ENCODE measurements at places on chromosomes 7 and 10.

- DNase-seq: no peak
These were observed 7.5 kb downstream of the FAM131B start for GRCh38 chr7:143354965-143355364.

DNA sequence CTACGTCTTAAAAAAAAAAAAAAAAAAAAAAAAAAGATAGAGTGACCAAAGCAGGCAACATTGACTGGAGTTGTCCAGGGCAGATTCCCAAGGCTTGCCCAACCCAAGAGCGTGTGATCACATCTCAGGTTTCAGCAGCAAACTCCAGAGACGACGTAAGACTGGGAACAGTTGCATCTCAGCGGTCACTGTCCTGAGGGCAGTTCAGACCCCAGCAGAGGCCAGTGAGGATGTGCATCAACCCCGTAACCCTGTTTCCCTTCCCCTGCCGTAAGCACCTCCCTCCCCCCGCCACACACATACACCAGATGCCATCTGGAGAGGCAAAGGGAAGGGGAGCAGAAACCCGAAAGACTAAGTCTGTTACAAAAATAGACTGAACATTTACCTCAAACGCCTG is 19.3 kb upstream of the TOMM7 start:
- no peak for DNase-seq

- no peak for DNase-seq
These were observed 20.0 kb upstream of the DRGX start for GRCh38 chr10:49415846-49416245.

GRCh38 chr10:70106958-70107791 is 25.4 kb downstream of the AIFM2 start:
- DNase-seq: no peak

GRCh38 chr7:99032928-99033327 is 111.0 kb downstream of the SMURF1 start:
- no peak for DNase-seq

DNA sequence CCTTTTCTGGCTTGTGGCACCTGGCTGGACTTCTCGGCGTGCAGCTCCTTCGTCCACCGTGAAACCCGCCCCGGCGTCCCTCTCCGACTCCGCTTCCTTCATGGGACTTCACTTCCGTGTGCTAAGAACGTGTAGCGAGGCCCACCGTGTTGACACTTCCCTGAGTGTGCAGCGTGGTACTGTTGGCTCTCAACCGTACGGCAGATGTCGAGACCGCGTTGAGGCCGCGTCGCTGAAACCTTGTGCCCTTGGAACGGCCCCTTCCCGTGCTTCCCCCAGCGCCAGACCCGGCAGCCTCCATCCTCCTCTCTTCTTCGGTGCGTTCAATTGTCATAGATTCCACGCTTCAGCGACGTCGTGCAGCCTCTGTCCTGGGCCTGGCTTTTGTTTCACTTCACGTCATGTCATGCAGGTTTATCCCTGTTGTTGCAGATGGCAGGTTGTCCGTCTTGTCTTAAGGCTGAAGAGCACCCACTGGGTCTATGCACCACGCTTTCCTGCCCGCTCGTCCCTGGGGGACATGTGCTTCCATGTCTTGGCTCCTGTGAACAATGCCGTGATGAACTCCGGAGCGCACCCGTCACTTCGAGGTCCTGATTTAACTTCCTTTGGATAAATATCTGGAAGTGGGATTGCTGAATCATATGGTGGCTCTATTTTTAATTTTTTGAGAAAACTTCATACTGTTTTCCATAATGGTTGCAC is 465.3 kb downstream of the DNAJB6 start:
- DNase-seq: no peak

DNA sequence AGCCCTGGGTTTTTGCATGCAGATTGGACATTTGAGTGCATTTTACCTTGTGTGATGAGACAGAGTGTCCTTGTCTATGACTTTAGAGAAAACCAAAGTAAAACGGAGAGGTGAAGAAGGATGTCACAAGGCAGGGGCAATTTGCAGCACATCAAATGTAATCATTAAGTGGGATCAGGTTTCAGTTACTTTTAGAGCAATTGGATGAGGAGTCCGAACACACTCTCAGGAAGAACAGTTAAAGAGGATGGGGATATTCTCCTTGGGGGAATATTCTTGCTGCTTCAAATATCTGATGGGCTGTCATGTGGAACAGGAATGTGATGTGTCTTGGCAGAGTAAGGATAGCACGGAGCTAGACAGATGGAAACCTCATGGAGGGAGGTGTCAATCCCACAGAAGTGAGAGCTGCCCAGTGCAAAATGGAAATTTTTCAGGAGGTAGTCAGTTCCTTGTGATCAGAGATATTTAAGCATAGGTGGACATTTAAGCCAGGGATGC is 757 bp downstream of the RAB19 start:
- DNase-seq: no peak

DNA sequence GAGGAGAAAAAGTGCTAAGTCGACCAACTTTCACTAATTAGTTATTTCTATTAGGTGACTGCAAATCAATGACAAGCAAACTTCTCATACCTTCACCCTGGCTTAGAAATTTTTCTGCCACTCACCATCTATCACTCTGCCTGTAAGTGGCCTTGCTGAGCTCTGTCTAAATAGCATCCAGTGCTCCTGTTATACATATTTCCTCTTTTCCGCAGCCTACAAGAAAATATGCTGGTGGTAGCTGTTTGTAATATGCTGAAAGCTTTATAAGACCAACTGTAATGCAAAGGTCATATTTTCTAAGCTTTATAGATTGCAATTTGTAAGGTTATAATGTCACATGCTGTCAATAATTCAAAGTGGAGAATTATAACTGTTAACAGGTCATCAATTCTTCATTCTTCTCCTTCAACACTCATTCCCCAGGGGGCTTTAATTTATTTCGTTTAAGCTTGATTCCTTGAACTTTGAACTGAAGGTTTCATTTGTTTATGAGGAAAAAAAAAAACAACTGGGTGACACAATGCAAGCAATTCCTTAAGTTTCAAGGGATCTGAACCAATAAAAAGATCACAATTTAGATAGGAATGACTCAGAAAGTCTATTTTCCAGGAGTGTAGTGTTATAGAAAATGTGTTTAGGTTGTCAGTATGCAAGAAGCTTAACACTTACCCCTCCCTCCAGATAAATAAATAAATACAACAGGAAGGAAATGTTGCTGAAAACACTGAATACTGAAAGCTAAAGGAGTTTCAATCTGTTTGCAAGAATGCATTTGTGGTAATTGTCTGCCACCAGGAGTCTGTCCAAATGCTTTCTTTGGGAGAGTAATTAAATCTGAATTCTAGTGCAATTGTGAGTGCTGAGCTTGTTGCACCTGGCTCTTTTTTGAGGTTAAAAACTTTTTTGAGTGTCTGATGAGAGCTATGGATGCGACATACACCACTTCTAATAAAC is 183.7 kb downstream of the SORCS1 start:
- no peak for DNase-seq

DNA sequence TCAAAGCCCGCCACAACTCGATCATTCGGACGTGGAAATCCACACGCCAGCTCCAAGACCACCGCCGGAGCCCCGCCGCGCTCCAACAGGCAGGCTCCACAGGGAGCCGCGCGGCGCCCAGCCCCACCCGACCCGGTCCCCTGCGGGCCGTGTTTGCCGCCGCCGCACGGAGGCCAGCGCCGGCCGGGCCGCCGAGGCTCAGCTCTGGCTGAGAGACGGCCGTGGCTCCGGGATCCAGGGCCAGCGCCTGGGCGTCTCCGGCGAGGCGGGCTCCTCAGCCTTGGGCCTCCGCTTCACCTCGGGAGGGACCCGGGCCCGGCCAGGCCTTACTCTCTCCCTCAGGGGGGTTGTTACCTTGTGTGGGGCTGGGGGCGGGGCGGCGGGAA is 333 bp downstream of the SMNDC1 start:
- DNase-seq: no peak

DNA sequence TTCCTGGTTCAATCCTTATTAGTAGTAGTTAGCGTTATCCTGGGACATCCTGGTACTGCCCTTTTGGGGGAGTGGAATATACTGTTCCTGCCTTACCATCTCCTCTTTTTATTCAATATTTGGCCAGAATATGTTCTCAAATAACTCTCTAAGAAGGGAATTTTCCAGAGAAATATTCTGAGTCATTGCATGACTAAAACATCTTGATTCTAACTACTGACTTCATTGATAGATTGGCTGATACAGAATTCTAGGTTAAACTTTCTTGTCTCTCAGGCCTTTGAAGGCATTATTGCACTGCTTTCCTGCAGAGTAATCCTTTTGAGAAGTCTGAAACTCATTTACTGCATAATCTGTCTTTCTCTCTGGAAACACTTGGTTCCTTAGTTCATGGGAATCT is 275.5 kb upstream of the DGKB start:
- no peak for DNase-seq

GRCh38 chr7:25949736-25950487 is 202.1 kb upstream of the NFE2L3 start:
- DNase-seq: peak; percentile 27

- DNase-seq: no peak
These were observed 451.5 kb upstream of the SEMA3D start for GRCh38 chr7:85638394-85638793.

GRCh38 chr10:48548531-48549135 is 56.2 kb downstream of the ARHGAP22 start:
- DNase-seq: no peak

DNA sequence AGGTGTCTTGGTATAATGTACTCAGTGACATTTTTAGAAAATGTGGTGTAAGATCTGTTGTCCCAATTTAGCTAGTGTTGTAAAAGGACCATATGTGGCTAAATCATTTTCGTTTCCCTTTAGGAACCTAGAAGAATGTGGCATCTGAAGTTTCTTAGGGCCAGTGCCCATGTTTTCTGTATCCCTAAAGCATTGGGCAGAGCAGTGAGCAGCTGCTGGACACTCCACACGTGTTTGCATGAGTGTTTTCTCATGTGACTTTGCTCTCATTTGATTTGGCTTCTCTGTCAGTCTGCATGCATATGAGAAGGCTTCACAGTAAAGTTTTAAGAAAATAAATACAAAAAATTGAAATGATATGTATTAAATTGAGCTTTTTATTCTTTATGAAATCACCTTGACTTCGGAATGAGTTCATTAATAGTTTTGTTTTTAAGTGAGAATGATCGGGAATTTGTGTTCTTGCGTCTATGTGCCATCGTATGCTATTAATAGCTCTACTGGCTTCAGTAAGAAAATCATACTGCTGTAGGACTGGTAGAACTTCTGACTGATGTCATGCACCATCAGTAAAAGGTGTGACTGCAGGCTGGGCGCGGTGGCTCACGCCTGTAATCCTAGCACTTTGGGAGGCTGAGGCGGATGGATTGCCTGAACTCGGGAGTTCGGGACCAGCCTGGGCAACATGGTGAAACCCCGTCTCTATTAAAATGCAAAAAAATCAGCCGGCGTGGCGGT is 61.3 kb downstream of the RBM33 start:
- no peak for DNase-seq

DNA sequence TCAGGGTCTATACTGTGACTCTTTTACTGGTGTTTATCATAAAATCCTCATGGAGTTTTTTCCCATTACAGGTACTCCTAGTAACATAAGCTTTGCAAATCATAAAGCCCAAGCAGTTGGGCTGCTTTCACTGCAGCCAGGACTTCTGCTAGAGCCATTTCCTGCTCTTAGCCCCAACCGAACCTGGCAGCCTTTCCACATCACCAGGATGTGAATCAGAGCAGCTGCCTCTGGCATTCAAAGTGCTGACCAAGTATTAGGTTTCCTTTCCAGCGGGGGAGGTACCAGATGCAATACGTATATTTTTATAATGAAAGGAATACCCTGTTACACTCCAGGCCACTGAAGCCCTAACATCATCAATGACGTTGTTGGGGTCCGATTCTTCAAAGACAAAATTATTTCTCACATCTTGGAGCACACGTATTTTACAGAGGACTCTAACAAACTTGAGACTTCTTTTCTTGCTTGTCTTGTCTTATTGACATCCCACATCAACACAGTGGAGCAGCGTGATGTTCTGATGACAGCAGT is 3.6 kb upstream of the HTR5A start:
- no peak for DNase-seq

DNA sequence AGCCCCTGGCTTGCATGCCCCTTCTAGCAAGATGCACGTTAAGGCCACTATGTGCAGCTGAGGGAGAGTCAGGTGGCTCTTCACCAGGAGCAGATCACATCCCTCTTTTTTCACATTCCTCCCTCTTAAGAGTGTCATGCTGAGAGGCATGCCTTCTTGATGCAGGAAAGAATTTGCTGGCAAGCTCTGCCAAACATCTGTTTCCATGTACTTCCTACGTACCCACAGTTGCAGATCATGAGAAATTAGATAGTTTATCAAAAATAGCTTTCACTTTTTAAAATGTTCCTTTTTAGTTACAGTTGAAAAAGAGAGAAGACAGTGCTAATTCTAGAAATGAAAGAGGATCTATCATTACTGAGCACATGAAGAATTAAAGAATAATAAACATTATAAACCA is 79.7 kb upstream of the ZNF722 start:
- DNase-seq: no peak

GRCh38 chr10:69567920-69568319 is 5.3 kb downstream of the NEUROG3 start:
- no peak for DNase-seq

DNA sequence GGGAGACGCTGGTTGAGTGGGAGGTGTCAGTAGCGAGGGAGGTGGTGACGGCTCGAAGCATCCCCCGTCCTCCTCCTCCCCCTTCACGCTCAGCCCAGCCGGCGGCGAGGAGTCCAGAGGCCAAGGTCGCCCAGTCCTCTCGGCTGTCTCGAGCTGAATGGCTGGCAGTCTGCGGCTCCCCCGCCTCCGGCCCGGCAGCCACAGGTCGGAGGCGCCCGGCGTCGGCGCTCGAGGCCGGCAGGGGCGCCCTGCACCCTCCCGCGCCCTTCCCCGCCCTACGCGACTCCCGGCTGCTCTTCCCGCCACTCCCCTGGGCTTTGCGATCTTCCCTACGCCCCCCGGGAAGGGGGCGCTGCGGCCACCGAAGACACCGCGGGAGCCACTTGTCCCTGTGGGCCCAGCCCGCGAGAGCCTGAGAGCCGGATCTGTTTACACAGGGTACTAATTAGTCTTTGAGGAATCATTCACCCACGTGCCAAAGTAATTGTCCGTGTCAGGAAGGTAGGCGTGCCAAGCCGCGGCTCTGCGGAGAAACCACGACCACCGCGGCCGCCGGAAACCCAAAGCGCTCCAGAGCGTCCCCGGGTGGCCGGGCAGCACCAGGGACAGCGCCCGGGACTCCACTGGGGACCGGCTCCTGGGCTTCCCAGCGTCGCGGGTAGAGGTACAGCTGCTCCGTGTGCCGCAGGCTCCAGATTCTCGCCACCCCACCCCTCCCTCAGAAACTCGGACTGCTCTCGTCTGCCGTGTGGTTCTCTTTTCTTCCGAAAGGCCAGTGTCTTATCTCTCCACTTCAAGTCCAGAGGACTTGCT is at the start of gene NXPH1:
Gene NXPH1 (plus strand): TSS at position 133 of the 813 bp plus-strand sequence.
- DNase-seq: no peak

- no peak for DNase-seq
These were observed 137.1 kb downstream of the KAT6B start for GRCh38 chr10:74963549-74963948.
